Fibroblast of skin of right biceps (primary cell): ENCODE measurements at places on chromosomes 16 and 17.

- no peak for DNase-seq
Measured at GRCh38 chr16:74094514-74094913, 202.1 kb upstream of the PSMD7 start.

DNA sequence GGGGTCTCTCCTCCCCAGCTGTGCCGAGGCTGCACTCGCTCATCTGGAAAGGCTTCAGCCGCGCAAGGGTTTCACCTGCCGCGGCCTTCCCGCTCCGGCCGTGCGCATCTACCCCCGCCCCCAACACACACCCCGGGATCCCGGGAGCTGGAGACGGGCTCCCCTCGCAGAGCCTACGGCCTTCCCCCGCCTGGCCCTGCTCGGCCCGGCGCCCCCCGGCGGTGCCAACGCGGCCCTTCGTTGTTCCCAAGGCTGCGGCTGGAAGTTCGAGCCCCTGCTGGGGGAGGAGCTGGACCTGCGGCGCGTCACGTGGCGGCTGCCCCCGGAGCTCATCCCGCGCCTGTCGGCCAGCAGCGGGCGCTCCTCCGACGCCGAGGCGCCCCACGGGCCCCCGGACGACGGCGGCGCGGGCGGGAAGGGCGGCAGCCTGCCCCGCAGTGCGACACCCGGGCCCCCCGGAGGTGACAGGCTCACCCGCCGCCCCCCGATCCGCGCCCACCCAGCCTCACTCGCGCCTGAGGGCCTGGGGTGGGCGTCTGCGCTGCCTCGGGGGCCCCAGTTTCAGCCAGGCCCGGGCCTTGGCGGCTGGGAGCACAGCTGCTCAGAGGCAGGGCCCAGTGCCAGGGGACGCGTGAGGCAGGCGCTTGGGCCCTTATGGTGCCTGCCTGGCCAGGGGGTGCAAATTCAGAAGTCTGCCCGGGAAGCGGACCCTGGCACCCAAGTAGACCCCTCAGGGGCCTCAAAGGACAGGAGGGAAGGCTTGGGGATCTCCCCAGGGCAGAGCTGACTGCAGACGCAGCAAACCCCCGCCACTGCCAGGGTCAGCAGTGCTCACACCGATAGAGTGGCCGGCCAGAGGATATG lies 11.2 kb downstream of the GALK1 start:
- DNase-seq, result peak; percentile 79

DNA sequence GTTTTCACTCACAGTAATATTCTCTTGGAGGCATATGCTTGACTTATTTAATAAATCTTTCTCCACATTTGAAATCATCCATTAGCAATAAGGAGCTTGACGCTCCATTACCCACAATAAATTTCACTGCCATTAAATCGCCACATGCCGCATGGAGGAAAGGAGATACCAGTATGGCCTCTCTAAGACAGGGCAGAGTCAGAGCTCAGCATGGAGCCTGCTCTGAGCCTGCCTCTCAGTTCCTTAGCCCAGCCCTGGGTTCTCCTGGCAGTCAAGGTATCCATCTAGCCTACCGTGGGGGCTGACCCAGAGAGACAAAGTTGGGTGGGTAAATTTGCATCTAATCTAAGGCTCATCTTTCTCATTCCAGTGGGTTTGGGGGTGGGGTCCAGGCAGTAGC lies 80.3 kb upstream of the CES5A start:
- no peak for DNase-seq

DNA sequence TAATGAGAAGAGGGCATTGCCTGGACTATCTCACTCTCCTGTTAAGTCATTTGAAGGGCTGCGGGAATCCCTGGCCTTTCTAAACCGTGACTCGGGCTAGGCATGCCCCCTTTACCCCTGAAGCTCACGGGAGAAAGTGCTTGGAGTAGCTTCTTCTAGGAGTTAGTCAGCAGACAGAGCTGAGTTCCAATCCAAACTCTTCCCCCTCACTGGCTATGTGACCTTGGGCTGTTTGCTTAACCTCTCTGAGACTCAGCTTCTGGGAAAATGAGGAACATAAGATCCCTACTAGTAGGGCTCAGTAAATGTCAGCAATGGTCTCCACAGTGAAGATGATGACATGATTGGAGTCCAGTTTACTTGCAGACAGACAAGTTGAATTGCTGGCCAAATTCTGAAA lies 5.7 kb upstream of the B9D1 start:
- DNase-seq, result no peak

- DNase-seq, result no peak
Measured at GRCh38 chr17:14428648-14429029, 127.8 kb downstream of the HS3ST3B1 start.

- no peak for DNase-seq
Measured at GRCh38 chr17:4777969-4778760, 6.5 kb downstream of the TM4SF5 start.

- DNase-seq, result peak; percentile 19
Measured at GRCh38 chr17:65978871-65979270, 213.1 kb downstream of the CEP112 start.

- no peak for DNase-seq
Measured at GRCh38 chr16:53457670-53458069, 23.4 kb downstream of the RBL2 start.

GRCh38 chr17:57517273-57517631 lies 227.8 kb downstream of the CCDC182 start:
- no peak for DNase-seq

GRCh38 chr17:8520981-8521380 lies 85.3 kb downstream of the NDEL1 start:
- no peak for DNase-seq

GRCh38 chr16:15507959-15508627 lies 73.7 kb downstream of the BMERB1 start:
- no peak for DNase-seq

GRCh38 chr17:29483503-29483902 lies 83.3 kb downstream of the ABHD15 start:
- no peak for DNase-seq

GRCh38 chr16:78285437-78285922 lies 186.0 kb downstream of the WWOX start:
- no peak for DNase-seq

GRCh38 chr16:28093385-28093725 lies 29.8 kb upstream of the GSG1L start:
- DNase-seq, result no peak

GRCh38 chr17:7767405-7768021 lies 50.0 kb downstream of the DNAH2 start:
- no peak for DNase-seq

DNA sequence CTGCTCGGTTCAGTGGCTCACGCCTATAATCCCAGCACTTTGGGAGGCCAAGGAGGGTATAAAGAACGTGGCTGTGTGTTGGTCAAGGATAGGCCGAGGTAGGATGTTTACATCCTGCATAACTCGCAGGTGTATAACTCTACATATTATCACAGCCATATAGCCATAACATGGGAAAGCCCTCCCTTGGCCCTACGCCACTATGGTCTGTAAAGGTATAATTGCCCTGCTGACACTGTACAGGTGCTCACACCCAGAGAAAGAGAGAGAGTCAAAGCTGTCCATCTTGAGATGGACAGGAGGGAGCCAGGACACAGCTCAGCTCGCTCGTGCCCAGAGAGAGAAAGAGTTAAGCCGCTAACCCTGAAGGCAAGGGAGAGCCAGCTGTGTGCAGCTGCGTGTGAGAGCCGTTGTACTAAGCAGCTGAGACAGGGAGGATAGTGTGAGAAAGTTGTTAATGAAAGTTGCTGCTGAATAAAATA lies 30.4 kb upstream of the DHX8 start:
- no peak for DNase-seq

GRCh38 chr17:16910341-16910740 lies 61.6 kb downstream of the TNFRSF13B start:
- no peak for DNase-seq

GRCh38 chr17:7589891-7590691 lies at the start of gene SOX15:
Gene SOX15 (minus strand): TSS chr17:7590094. CDS start chr17:7589676, 418 bp downstream.
- DNase-seq, result no peak

DNA sequence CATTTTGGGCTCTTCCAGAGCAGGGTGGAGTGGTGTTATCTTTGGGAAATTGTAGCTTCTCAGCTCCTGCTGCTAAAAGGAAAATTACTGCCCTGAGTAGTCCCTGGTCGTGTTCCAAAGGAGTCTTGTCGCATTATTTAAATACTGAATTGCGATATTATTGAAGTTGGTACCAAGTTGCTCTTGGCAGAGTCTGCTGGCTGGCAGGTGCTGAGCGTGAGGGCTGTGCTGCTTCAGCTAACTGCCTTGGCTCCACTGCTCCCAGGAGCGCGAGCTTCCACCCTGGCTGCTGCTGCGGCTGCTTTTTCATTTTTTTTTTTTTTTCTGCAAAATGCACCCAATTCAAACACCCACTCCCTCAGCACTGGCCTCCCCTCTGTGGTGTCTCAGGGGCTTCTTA lies 289.8 kb downstream of the MAF start:
- no peak for DNase-seq

DNA sequence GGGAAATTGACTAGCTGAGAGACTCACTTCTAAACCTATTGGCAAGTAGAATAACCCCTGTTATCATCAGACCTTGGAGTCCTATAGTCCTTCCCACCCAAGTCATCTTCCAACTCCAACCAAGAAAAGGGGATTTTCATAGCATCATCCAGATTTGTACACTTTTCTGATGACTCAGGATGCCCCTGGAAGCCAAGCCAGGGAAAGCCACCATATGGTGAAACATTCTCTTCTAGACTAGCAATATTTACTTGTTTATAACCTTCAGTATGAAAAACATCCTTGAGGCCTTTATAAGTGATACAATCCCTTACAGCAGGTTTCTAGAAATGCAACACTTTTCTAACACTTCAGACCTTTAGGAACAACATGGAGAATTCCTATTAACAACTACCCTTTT lies 618.8 kb upstream of the CDH11 start:
- no peak for DNase-seq

GRCh38 chr16:11047057-11047456 lies 102.7 kb downstream of the CLEC16A start:
- peak; percentile 88 for DNase-seq

- DNase-seq, result no peak
Measured at GRCh38 chr16:15861996-15862395, 5.2 kb upstream of the MYH11 start.

- peak; percentile 70 for DNase-seq
Measured at GRCh38 chr17:76383546-76384221, 725 bp upstream of the SPHK1 start.

DNA sequence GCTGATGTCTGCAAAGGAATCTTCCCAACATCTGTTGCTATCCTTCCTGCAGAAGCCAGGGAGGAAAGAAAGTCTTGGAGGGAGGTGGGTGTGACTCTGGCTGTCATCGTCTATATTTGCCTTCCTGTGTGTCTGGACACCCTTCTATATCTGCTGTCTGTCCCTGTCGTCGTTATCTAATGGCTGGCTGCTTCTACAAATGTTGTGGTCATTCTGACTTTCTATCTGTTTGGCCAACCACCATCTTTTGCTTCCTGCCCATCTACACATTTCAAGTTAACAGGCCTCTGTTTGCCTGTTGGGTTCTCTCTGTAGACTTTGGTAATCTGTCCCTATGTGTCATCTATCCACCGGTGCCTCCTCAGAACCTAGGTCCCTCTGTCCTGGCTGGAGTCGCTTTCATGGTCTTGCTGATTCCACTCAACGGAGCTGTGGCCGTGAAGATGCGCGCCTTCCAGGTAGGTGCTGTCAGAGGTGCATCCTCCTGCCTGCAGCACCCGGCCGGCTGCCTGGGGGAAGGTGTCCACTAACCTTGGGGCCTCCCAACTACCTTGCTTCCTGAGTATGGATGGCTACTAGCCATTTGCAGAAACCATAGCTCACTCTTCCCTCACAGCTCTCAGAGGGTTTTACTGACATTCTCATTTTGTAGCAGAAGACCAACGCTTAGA lies 30.2 kb downstream of the ABCC3 start:
- DNase-seq, result no peak
